ENCODE measurements at places on chromosomes 13 and 19.
A peak's percentile ranks its signal among the peaks of the same experiment; 100 is the strongest.

DNA sequence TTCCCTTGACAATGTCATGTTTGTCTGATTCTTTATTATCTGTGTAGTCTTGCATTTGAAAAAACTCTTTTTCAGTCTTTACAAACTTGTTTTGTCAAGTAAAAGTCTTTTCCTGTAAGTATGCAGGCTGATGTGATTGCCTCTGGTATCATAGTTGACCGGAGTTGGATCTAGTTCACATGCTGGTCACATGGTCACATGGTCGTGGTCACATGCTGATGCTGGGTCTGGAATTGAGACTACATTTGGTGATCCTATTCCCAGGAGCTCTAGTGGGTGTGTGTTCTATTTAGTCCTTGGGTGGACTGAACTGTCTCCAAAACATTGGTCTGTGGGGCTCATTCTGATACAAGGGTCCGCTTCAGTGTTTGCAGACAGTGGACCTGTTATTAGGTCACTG lies 1798.8 kb upstream of the PRR20A start:
- DNase-seq: no peak

DNA sequence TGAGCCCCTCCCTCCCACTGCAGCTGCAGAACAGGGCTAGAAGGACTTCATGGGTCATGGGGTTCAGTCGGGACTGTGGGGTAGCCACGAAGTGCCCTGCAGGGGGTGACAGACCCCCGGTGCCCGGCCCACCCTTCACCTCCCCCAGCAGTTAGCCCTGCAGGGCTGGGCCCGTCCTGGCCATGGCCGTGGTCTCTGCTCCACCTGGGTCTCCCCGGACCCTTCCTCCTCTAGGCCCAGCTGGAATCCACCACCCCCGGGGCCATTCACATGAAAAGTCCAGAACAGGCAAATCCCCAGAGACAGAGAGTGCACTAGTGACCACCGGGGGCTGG lies 17.3 kb downstream of the MKNK2 start:
- no peak for DNase-seq

- DNase-seq: no peak
Observed at GRCh38 chr19:12996406-12997094, 1.3 kb downstream of the NFIX start.

DNA sequence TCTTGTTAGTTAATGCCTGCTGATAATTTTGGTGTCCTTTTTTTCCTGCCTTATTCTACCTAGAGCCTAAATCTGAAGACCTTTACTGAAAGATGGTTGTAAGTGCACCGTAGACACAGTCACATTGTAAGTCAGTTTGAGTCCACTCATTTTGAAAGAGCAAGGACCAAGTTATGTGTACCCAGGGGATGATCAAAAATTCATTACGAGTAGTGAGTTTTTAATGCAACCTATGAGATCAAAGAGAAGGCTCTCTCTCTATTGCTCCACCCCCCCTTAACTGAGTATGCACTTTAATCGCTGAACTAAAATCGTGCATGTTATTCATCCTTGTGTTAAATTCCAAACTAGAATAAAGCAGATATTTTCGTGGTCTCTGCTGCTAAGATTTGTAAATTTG lies 1.8 kb downstream of the RAP2A start:
- DNase-seq: no peak

- peak; percentile 65 for DNase-seq
Observed at GRCh38 chr19:10390652-10391286, 10.4 kb upstream of the TYK2 start.

DNA sequence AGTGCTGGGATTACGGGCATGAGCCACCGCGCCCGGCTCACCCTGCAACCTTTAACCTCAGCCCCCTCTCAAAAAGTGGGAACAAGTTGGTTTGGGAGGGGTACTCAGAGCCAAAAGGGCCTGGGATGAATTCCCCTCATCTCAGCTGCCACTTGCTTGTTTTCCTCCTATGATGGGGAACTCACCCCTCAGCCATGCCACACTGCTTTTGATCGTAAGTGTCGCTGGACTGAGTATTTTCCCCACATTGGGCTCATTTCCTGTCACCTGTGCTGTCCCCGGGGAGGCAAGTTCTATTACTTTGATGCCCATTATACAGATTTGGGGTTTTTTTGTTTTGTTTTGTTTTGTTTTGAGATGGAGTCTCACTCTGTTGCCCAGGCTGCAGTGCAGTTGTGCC lies 6.5 kb downstream of the R3HDM4 start:
- DNase-seq: no peak

GRCh38 chr13:43872181-43872580 lies 7.4 kb downstream of the CCDC122 start:
- no peak for DNase-seq

DNA sequence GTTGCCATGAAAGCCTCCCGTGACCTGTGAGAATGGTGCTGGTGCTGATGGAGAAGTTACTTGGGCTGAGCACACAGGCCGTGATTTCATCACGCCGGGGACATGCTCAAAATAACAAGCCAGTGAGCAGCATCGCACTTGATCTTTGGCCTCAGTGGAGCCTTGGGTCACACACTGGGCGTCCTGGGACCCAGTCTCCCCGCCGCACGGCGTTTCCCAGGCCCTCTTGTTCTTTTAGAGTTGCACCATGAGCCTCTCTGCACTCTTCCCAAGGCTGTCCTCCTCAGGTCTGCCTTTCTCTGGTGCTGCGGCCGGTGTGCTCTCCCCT lies 9.5 kb upstream of the NDUFS7 start:
- DNase-seq: no peak

- DNase-seq: no peak
Observed at GRCh38 chr19:51573331-51573730, 2.2 kb downstream of the ZNF175 start.

- DNase-seq: no peak
Observed at GRCh38 chr19:34375598-34375997, 10.6 kb downstream of the GPI start.

GRCh38 chr19:47203254-47203653 lies 27.7 kb downstream of the BBC3 start:
- DNase-seq: no peak

GRCh38 chr13:108733022-108733560 lies 103.7 kb downstream of the MYO16 start:
- no peak for DNase-seq

GRCh38 chr19:42226886-42227285 lies 6.8 kb downstream of the ZNF526 start:
- no peak for DNase-seq

- DNase-seq: no peak
Observed at GRCh38 chr13:81577601-81578195, 1236.8 kb upstream of the SPRY2 start.

- no peak for DNase-seq
Observed at GRCh38 chr13:79740991-79741390, 260.0 kb downstream of the NDFIP2 start.

DNA sequence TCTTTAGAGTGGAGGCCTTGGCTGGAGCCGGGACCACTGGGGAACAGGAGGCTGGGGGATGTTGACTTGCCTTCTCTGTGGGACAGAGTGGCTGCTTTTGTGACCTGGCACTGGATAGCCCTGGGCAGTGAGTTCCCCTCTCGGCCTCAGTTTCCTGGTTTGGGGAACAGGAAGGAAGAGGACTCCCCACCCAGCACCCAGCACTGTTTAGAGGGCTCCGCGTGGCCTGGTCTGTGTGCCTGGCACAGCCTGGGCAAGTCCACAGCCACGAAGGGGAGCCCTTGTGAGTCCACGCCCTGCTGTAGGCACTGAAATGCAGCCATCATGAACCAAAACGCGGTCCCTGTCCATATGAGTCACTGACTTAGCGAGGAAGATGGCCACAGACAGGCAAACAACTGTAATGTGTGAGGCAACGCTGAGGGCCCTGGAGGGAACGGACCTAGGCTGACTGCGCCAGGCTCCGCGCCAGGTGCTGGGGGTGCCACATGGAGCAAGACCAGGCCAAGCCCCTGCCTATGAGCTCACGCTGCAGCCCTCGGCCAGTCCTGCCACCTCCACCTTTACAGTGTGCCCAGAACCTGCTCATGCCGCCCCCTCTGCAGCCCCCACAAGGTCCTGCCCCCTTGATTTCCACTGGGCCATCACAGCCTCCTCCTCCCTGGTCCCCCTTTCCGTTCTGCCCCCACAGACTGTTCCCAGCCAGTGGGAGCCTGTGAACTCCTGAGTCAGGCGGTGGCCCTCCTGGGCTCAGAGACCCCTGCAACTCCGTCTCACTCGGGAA lies 35.5 kb downstream of the PAK4 start:
- no peak for DNase-seq

DNA sequence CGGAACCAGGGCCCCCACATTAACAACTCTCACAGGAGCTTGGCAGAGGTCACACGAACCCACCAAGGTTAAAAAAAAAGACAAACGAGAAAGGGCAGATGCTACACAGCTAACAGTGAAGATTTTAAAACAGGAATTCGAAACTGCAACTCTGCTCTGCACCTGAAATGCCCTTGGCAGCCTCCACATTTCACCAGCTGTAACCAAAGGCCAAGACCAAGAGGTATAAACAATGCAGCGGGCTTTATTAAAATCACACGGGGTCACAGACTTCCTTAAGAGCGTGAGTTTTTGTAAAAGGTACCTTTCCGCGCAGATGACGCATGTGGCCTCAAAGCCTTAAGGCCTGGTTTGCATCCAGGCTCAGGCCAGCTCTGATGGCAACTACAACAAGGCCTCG lies 88.2 kb downstream of the STK24 start:
- DNase-seq: no peak

DNA sequence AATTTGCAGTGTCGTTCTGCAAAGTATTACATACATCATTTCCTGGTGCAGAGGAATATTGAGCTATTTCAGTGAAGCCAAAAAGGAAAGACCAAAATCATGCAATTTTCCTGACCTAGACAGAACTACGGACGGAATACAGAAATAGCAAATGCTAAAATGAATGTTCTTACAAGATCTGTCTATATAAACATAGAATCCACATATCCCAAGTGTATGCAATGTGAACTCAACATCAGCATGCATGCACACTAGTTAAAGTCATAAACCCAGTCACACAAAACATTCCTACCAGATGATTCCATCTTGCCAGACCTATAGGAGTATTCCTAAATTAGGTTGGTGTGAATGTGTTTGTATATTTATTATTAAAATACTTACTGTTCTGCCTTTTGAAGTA lies 383.7 kb upstream of the ZNF507 start:
- DNase-seq: no peak

DNA sequence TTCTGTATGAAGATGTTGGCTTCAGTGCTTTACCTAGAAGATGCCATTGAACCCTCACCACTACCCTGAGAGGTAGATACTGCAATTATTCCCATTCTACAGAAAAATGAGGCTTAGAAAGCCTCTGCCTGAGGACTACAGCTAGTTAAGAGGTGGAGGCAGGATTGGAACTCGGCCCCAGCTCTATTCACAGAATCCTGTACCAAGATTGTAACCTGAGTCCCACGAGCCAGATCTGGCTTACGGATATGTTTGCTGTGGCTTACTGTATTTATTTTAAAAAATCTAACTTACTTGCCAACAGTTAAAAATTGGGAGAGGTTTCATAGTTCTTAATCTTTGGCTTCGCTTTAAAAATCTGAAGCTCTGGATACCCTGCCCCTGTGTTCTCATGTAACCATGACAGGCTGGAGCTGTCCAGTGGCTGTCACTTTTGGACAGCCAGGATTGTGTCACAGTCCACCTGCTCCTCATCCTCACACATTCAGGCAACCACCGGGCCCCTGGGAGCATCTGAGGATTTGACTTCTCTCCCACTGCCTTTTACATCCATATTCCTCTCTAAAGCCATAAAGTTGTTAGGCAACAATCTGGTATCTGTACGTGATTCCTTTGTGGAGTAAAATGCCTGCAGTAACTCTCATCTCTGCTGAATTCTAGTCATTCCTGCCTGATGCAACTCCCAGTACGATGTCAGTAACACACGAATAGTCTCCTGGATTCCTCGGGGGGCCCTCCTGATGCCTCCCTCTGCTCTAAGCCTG lies 160.8 kb upstream of the SERP2 start:
- DNase-seq: no peak

- DNase-seq: no peak
Observed at GRCh38 chr13:47603365-47603764, 397.7 kb downstream of the SUCLA2 start.

DNA sequence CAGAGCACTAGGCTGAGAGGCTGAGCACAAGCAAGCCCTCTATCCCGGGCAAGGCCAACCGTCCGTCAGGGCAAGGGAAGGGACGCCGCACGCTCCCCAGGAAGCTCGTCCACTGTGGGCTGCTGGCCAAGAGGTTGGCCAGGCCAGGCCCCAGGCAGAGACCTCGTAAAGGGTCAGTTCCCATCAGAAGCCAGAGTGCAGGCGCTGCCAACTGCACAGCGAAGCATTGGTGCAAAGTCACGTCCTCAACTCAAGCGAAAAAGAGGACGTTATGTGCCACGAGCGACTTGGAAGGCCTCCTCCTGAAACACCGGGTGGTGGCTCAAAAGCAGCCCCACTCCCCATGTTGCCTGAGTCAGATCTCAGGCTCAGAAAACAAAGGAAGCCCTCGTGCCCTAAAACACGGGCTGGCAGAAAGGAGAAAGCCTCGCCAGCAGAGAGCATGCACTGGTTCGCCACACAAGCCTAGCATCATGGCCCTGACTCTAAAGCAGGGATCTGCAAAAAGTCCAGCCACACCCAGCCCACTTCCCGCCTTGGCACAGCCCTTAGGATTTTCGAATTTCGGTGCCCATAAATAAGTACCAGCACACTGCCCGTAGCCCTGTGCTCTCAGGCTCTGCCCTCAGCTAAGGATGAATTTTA lies 4.7 kb downstream of the AKAP8 start:
- DNase-seq: no peak

All from CD4-positive, alpha-beta T cell treated with Interleukin-6 at 100 ng/mL for 8 hours (primary cell).